ENCODE measurements at places on chromosomes 7 and 10.

DNA sequence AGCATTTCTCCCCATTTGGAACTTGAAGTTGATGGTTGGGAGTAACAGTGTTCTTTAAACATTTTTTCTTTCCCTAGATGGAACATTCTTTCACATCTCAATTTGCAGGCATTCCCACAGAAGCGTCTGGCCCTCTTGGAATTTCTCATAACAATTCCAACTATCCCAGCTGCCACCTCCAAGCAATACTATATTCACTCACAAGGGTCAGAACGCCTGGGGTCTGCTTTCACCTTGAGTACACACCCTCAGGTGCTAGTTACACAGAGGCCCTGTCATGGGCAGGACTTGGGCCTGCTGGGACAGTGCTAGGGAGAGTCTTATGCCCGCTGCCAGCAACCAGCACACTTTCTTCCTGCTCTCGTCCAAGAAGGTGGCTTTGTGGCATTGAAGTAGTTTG is 136.5 kb downstream of the JCAD start:
- H3K27ac ChIP-seq: no peak overlapping the region
- H3K4me3 ChIP-seq: no peak overlapping the region
- peaks cover 6% of the 10 kb centered on the region for H3K4me1 ChIP-seq
- DNase-seq: no peak

DNA sequence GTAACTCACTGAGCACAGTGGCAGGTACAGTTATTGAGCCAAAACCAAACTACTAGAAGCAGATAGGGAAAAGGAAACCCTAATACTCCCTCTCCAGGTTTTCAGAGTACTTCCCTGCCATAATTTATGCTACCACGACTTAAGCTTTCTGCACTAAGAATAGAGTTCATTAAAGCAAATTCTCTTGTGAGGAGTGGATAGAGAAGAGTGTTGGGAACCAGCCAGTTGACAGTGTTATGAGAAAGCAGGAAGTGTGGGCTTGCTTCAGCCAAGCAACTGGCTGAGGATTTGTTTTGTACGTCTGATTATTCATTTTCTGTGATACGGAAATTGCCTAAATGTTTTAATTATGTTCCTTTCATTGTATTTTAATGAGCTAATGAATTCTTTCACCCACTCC is 280.5 kb downstream of the KIF20B start:
- H3K4me1 ChIP-seq: no peaks in the 10 kb centered on the region
- peaks cover 5% of the 10 kb centered on the region for H3K36me3 ChIP-seq
- H3K27me3 ChIP-seq: no peaks in the 10 kb centered on the region
- DNase-seq: no peak
- no peak overlapping the region for H3K27ac ChIP-seq
- no peak overlapping the region for H3K4me3 ChIP-seq

- no peaks in the 10 kb centered on the region for H3K27me3 ChIP-seq
- no peak overlapping the region for H3K4me3 ChIP-seq
- H3K27ac ChIP-seq: no peak overlapping the region
- H3K4me1 ChIP-seq: peaks cover 9% of the 10 kb centered on the region
- DNase-seq: no peak
Observed at GRCh38 chr10:62437696-62438095, 63.5 kb downstream of the ZNF365 start.

DNA sequence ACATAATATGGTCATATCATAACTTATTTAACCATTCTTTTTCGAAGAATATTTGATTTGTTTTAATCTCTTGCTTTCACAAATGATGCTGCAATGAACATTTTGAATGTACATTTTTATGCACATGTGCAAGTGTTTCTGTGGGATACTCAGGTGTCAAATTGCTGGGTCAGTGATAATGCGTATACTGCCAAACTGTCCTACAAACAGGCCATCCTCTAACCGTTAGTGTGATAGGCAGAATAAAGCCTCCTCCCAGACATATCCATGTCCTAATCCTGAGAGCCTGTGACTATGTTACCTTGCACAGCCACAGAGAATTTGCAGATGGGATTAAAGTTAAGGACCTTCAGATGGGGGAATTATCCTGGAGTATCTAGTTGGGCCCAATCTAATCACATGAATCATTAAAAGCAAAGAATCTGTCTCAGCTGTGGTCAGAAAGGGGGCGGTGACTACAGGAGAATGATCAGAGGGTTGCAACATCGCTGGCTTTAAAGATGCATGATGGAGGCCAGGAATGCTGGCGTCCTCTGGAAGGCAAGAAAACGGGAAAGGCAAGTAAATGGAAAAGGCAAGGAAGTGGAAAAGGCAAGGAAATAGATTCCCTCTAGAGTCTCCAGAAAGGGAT is 46.7 kb downstream of the FZD1 start:
- no peaks in the 10 kb centered on the region for H3K36me3 ChIP-seq
- no peak overlapping the region for H3K27ac ChIP-seq

- DNase-seq: no peak
- H3K27ac ChIP-seq: no peak overlapping the region
- no peak overlapping the region for H3K4me3 ChIP-seq
- H3K27me3 ChIP-seq: no peaks in the 10 kb centered on the region
- no peaks in the 10 kb centered on the region for H3K4me1 ChIP-seq
- H3K36me3 ChIP-seq: peaks cover 6% of the 10 kb centered on the region
Observed at GRCh38 chr7:33355386-33355785, 226.0 kb downstream of the BBS9 start.

DNA sequence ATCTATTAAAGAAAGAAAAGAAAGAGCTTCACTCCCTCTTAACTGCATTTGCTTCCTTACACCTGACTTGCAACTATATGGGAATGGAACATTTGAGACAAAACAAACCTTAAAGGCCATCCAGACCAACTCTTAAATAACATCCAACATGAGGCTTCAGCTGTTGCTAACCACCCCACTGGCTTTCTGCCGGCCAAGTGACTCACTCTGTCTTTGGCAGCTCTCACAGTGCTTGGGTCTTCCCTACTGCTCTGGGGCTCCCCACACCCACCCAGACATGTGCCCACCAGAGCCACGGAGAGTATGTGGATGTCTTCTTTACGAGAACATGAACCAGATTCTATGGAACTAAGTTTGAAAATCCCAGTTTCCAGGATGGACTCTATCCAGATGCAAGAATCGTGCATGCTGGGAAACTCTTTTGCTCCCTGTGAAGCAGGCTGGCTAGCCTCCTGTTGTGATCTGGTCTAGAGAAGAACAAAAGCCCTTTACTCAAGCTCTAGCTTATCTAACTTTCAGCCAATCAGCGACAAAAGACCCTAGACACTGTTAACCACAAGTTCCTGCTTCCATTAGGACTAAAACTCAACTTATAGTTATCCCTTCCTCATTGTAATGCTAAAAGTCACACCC is 245.7 kb downstream of the TCERG1L start:
- no peak for DNase-seq
- no peaks in the 10 kb centered on the region for H3K27me3 ChIP-seq
- no peak overlapping the region for H3K27ac ChIP-seq
- H3K4me3 ChIP-seq: no peak overlapping the region

DNA sequence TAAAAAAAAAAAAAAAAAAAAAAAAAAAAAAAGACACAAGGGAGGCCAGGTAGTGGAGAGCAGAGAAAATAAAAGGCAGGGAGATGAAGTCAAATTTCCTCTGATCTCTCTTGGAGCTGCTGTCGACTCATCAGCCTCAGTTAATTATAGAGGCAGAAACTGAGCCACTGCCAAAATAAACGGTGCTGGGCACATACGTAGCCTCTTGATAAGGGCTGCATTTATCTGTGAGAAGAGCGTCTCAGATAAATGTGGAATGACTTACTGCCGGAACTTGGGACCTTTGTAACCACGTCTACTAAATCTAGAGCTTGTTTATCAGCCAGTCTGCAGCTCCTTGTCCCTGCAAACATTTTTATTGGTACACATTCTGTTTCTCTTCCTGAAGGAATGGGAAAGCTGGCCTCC is 162.3 kb downstream of the BAMBI start:
- no peaks in the 10 kb centered on the region for H3K36me3 ChIP-seq
- no peak overlapping the region for H3K27ac ChIP-seq
- H3K4me1 ChIP-seq: no peaks in the 10 kb centered on the region
- no peak overlapping the region for H3K4me3 ChIP-seq
